ENCODE measurements at places on chromosomes 12 and 14. TPM values are rescaled to one million over a fixed set of nuclear protein-coding genes. Genes with fewer than 3 reads are reported as not detected.

- peak; percentile 69 for DNase-seq
Measured at GRCh38 chr12:91361864-91362263, 179.2 kb upstream of the DCN start.

GRCh38 chr12:50665170-50665569 lies 98.7 kb upstream of the ATF1 start:
- DNase-seq: no peak

DNA sequence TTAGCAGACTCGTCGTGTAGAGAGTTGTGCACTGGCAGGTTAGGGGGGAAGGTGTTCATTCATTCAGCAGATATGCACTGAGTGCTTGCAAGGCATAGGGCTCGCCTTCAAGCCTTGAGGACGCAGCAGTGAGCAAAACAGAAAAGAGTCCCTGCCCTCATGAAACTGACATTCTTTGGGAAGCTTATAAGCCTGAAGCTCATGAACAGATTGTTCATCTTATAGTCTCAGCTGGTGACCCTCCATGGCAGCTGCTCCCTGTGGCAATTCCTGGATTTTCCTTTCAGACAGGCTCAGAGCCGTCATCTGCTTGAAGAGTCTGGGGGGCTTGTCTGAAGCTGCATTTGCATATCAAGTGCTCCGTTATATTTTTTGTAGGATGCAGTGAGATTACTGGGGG lies 148.4 kb downstream of the PRKCH start:
- no peak for DNase-seq

DNA sequence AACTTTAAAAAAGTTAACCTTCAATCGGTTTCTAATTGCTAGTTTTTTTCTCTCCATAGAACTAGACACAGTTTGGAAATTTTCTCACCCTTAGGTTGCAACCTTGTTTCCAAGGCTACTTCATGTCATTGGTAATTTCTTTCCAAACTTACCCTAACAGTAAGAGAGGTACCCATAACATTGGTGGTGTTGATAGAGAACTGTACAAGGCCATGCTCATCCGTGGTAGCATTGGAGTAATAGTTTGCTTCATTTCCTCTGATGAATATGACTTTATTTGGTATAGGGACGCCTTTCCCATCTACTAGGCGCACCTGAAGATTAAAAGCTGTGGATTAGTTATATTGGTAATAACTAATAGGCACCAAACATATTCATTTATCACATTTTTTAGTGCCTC lies 11.6 kb downstream of the A2M start:
- DNase-seq: no peak

DNA sequence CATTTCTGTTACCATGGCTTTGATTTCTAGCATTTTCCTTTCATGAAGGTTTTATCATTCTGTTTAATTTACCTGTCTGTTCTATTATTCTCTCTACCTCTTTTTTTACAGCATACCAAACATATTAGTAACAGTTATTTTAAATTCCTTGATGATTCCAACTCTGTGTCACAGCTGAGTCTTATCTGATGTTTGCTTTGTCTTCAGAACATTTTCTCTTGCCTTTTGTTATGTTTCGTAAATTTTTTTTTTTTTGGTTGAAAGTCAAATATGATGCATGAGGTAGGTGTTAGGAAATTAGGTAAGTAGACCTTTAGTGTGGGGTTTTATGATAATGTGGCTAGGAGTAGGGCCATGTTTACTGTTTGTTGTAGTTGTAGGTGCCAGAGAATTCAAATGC lies 496.4 kb downstream of the FOXG1 start:
- no peak for DNase-seq

DNA sequence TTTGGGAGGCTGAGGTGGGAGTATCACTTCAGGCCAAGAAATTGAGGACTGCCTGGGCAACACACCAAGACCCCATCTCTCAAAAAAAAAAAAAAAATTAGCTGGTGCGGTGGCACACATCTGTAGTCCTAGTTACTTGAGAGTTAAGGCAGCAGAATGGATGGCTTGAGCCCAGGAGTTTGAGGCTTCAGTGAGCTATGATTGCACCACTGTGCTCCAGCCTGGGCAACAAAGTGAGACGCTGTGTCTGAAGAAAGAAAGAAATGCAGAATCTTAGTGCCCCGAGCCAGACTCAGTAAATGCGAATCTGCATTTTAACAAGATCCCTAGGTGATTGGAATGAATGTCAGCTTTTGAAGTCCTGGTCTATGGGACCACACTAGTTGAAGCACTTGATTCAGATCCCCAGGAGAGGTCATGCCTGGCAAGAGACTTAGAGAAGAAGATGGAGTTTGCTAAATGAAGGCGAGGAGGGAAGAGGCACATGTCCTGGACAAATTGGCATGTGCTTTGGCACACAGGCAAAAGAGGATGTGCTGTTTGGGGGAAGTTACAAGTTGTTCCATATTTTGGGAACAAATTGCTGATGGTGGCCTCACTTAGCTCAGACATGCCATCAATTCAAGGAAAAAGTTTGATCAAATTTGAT lies 56.6 kb downstream of the DRAM1 start:
- DNase-seq: no peak

DNA sequence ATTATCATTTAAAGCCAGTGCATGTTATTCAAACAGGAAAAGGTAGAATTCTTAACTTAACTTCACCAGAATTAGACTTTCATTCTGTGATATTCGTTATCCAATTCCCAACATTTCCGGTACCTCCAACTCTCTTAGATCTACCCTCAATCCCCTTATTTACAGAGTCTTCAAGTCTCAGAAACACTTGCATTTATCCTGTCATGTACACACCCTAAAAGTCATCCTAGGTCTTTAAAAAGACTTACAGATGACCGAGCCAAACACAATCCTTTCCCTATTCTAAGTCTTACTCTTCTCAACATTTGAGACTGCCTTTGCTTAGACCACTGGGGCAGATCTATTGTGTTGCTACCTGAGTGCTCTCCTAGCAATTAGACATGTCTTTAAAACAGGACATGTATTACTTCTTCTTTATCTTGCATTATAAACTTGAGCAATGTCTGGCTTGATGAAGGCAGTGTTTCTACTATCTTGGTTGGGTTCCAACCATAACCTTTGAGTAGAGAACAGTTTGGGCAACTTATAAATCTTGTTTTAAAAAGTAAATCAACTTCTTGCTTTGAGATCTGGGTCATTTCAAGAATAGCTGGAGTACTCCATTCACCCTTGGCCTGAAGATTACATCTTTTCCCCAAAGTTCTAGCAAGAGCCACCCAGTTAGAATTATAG lies 140.6 kb upstream of the PLEKHG7 start:
- DNase-seq: no peak

GRCh38 chr12:109617491-109617890 lies 43.9 kb downstream of the MVK start:
- DNase-seq: no peak

GRCh38 chr12:32270818-32271710 lies 128.3 kb upstream of the FGD4 start:
- DNase-seq: no peak

GRCh38 chr14:57169901-57170300 lies 98.8 kb downstream of the EXOC5 start:
- DNase-seq: no peak

Gene MBIP
- 140 TPM for total RNA-seq

Gene LIN7A
- 9.9 TPM for total RNA-seq

Gene MGAT4C
- total RNA-seq: 0.24 TPM

Gene SYNE3
- 25.4 TPM for total RNA-seq

Gene NANOG
- 0.06 TPM for total RNA-seq

Gene OR4E2
- not detected for total RNA-seq

Gene NFATC4
- total RNA-seq: 39.4 TPM
